ENCODE measurements at places on chromosomes 3 and 15.

GRCh38 chr3:46881596-46882376 is 4.3 kb downstream of the PTH1R start:
- DNase-seq = no peak

DNA sequence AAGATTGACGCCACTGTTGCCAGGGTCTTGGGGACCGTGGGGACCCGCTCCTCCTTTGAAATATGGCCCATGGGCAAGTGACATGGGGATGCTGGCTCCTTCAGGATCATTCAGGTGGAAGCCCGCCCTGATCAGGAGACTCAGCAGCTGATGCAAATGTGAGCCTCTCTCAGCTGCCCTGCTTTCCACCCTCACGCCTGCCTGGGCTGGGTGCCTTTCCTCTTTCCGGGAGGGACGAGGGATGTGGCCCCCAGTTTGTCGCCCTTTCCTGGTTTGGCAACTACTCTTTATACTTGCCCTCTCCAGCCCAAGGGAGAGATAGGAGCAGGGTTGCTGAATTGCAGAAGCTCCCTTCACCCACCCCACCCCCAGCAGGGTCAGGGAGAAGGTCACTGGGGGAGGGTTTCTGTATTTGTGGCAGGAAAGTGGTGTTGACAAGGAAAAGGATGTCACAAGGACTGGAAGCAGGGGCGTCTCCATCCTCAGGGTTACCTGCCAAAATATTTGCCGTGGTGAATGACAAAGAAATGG is 21.8 kb downstream of the DNASE1L3 start:
- no peak for DNase-seq

DNA sequence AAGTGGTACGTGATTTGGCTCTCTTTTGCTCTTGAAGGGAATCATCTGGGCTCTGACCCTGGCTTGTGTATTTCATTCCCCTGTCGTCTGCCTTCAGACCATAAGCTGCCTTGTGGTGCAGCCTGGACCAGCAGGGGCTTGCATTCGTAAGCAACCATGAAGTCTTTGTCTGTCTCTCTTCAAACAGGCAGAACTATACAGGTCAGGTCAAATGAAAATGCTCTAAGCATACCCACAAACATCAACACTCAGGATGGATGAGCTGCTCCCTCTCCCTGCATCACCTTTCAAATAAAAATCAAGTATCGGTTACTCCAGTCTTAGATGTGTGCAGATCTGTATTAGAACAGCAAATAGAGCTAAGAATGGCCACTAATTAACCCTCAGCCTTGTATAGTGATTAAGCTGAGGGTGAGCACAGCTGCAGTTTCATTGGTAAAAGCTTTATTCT is 268.6 kb upstream of the UBE2E1 start:
- no peak for DNase-seq

DNA sequence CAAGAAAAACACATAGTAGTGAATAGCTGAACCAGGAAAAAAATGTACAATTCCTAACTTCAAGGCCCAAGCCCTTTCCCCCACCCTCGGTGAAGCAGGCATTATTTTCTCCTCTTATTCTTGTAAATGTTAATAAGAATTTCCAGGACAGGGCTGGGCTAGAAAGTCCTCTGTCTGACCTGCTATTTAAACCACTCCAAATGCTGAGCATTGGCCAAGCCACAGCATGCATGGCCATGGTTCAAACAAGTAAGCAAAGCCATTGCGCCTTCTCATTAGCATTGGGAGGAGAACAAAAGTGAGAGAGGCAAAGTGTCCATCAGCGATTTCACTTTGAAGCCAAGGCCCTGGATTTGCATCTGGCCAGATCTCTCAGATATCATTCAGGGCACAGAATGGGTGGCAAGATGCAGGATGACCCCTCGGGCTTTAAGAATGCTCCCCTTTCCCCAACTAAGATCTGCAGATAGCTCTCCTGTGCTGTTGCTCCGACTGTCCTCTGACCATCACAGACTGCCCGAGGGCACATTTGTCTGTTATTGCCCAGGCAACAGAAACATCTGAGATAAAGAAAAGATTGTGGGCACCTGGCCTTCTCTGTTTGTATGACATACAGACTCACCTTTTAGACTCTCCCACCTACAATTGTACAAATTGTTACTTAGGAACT is 46.3 kb downstream of the CEMIP start:
- DNase-seq = no peak

DNA sequence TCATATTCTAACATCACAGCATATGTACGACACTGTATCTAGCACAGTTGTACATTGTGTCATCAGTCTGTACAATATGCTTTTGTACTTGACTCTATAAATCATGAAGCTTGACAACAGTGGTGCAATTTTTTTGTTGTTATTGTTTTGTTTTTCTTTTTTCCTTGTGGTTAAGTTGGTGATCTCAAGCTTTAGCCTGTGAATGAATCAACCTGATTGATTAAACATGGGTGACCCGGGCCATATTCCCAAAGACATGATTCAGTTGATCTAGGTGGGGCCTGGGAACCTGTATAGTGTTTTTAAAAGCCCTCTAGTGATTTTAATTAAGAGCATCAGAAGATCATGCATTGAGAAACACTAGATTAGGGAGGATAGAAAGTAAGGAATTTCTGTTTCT is 101.8 kb upstream of the AADACL2 start:
- no peak for DNase-seq

DNA sequence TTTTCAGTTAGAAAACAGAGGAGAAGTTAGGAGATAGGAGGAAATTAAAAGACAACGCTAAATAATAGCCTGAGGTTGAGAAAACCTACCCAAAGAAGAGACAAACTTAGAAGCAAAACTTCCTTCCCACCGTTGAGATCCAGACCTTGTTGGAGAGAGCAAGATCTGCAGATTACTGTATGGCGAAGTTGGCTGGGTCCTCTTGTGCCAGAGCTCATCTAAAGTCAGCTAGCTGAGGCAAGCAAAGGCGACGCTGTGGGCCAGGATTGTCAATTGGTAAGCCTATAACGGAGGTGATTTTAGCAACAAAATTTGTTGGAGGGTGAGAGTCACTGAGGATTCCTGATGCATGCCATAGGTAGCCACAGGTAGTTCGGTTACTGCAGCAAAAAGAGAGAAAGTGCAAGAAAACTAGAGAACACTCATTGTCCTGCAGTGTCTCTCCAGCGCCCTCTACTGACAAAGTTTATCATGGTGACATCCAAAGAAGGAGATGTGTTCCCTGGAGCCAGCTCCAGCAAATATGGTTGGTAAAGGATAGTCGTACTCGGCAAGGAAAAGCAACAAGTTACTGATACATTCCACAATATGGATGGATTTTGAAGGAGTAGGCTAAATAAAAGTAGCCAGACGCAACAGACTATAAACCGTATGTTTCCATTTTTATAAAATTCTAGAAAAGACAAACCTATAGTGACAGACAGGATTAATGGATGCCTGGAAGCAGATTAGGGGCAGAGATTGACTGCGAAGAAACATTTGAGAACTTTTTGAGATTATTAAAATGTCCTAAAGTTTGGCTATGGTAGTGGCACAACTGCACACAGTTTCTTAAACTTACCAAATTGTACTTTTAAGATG is 9.8 kb upstream of the OR5K4 start:
- DNase-seq = no peak

DNA sequence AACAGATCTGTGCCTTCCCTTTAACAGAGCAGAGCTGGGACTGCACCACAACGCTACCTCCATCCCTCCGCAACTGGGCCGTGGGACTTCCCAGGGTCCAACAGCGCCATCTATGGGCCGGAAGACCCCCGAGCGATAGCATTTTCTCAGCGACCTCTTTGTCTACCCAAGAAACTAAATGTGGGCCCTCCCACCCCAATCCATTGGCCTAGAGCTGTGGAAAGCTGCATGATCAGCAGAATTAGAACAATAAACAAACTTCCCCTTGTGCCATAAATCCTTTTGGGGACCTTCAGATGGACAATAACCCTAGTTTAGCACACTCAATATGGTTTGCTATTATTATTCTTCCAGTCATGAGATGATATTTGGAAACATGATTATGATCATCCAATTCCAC is 74.8 kb upstream of the NTRK3 start:
- no peak for DNase-seq

GRCh38 chr15:59229015-59229414 is 22.4 kb downstream of the LDHAL6B start:
- no peak for DNase-seq

DNA sequence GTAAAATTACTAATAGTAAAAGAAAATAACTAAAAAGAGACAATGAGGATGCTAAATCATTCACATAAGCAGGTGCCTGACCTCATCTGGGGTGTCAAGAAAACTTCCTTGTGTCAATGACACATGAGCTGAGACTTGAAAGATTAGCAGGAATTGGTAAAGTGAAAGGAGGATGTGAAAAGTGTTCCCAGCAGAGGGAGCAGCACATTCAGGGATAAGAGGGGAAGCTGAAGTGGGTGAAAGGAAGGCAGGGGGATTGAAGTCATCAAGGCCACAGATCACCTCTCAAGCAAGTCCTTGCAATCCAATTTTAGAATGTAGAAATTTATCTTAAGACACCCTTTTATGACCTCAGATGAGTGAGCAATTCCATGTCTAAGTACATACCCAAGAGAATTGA is 60.2 kb upstream of the ACP3 start:
- DNase-seq = peak; percentile 19

DNA sequence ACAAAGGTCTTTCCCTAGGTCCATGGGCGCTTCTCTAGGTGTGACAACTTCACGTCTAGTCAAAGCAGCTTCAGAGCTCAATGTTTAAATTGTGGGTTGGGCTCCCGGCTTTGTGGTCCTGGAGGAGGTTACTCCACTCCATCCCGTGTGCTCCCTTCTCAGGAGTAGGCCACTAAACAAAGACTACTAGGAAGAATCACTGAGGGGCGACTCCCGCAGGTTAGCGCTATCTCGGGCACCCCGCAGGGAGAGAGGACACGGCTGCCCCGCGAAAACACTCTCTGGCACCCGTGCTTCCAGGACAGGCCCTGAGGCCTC is 500 bp downstream of the PARP6 start:
- no peak for DNase-seq

GRCh38 chr3:196020373-196020772 is 61.5 kb downstream of the TFRC start:
- DNase-seq = no peak

DNA sequence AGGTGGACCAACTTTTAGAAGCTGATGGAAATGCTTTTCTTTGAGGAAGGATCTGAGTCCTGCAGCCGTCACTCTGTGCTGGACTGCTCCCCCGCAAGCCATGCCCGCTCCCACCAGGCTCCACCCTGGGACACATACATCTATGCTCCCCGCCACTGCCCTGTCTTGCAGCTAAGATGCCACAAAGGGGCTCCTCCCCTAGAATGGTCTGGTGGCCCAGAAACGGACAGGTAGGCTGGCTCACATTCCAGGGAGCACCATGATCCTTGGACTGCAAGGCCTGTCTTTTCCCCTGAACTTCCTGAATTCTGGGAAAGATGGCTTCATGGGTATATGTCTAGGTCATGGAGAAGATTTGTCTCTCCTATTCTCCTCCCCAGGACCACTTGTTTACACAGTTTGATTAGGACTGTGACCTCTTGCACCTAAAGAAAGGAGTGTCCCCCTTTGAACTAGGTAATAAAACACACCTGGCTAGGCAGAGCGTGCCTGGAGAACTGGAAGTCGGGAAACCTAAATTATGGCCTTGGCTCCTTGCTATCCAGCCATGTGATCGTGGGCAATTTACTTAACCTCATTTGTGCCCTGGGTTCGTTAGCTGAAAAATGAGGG is 220.9 kb upstream of the BHLHE40 start:
- DNase-seq = no peak

- DNase-seq = no peak
These were observed 200.5 kb downstream of the UACA start for GRCh38 chr15:70562906-70563305.

- peak; percentile 28 for DNase-seq
These were observed 464.3 kb upstream of the AGTR1 start for GRCh38 chr3:148233403-148233802.

- no peak for DNase-seq
These were observed 642.3 kb upstream of the ADAMTS9 start for GRCh38 chr3:65330072-65330471.

DNA sequence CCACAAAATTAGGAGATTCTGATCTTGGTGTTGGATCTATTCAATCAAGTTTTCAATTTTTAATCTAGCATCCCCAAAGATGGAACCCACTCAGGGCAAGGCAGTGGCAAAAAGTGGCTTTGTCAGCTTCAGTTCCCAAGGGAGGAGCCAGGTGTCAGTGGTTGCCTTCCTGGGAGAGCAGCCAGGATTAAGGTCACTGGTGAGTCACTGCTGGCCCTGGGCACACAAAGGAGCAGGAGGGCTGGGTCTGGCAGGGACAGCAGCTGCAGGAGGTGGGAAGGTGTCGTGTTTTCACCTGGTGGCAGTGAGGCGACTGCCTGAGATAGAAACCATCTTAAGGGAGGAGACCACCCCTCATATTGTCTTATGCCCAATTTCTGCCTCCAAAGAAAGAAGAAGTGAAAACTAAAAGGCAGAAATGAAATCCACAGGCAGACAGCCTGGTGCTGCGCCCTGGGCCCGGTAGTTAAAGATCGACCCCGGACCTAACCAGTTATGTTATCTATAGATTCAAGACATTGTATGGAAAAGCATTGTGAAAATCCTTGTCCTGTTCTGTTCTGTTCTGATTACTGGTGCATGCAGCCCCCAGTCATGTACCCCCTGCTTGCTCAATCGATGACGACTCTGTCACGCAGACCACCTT is 5.9 kb upstream of the KLHL25 start:
- DNase-seq = peak; percentile 17

GRCh38 chr3:26683902-26684301 is 61.3 kb downstream of the LRRC3B start:
- DNase-seq = no peak

DNA sequence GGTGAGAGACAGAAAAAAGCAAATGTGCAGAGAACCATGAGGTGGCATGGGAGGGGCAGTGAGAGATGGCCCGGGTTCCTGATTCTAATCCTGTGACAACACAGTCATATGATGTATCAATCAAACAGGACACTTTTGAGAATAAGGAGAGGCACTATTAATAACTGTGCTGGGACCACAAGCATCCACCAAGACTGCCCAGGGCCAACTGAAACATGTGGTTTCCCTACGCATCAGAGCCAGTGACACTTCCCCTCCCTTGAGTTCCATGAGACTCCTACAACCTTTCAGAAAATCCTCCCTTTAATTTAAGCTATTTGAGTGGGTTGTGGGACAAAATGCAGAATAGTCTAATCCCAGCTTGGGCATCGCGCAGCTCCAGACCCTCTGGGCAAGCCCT is 17.4 kb downstream of the SH3BP5 start:
- DNase-seq = no peak

DNA sequence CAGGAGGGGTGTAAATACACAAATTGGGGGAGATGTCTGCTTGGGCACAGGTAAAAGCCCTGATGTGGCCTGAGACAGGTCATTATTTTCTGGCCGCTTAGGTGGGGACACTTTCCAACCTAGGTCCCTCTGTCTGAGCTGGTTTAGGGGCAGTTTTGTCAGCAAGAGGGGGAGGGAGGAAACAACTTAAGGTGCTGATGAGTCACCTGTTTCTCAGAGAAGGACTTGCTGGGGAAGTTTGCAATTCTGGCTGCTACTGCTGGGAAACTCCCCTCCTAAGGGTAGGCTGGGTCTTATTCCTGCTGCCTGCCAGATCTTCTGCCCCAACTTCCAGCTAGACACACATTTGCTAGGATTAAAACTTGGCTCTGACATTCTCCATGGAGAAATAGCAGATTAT is 4.8 kb upstream of the RHOV start:
- no peak for DNase-seq

- DNase-seq = no peak
These were observed 425.9 kb upstream of the ZNF385D start for GRCh38 chr3:22176911-22177310.

- DNase-seq = no peak
These were observed 6.1 kb upstream of the MCF2L2 start for GRCh38 chr3:183434503-183434902.

GRCh38 chr3:8734908-8735307 is 1.3 kb downstream of the CAV3 start:
- DNase-seq = no peak
